Fibroblast of lung (primary cell): ENCODE measurements at places on chromosomes 11 and 22. TPM values are rescaled to one million over a fixed set of nuclear protein-coding genes. Genes with fewer than 3 reads are reported as not detected.

The CTSF gene
- 26.6 and 55.0 TPM in 2 replicates for total RNA-seq

The ZC3H12C gene
- 8.5 and 10.1 TPM in 2 replicates for total RNA-seq

- no peaks in the 10 kb centered on the region for H3K27me3 ChIP-seq
- H3K27ac ChIP-seq = no peak overlapping the region
- no peak for DNase-seq
- H3K36me3 ChIP-seq = no peaks in the 10 kb centered on the region
- no peak overlapping the region for H3K4me3 ChIP-seq
- no peaks in the 10 kb centered on the region for H3K4me1 ChIP-seq
Measured at GRCh38 chr11:6755303-6755952, 16.3 kb downstream of the OR2AG2 start.

The OR9G1 gene
- total RNA-seq = not detected in 2 replicates

DNA sequence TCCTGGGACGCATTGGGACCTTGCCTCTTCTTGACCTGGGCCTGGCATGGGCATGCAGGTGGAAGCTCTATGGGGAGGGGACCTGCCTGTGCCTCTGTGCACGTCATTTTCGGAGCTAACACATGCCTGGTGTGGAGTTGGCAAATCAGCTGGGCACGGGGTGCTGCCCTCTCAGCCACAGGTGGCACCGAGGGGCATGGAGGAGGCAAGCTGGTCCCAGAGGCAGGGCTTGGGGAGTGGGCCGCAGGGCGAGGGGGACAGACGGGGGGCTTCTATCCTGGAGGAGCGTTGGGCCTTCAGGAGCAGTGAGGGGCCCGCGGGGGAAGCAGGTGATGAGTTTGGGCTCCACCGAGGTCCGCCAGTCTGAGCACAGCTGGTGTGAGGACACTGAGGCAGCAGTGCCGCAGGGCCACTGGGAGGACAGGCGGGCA, 362.0 kb downstream of the TBC1D22A start:
- H3K4me1 ChIP-seq = no peaks in the 10 kb centered on the region
- no peak for DNase-seq
- H3K36me3 ChIP-seq = no peaks in the 10 kb centered on the region
- H3K4me3 ChIP-seq = no peak overlapping the region
- no peak overlapping the region for H3K27ac ChIP-seq

GRCh38 chr22:35560366-35560765, 19.7 kb downstream of the RASD2 start:
- H3K36me3 ChIP-seq = no peaks in the 10 kb centered on the region
- H3K4me1 ChIP-seq = no peaks in the 10 kb centered on the region
- no peak overlapping the region for H3K4me3 ChIP-seq
- H3K27ac ChIP-seq = no peak overlapping the region

GRCh38 chr11:74778581-74778980, 29.9 kb downstream of the RNF169 start:
- H3K36me3 ChIP-seq = no peaks in the 10 kb centered on the region
- H3K4me3 ChIP-seq = no peak overlapping the region
- no peak overlapping the region for H3K27ac ChIP-seq
- H3K27me3 ChIP-seq = no peaks in the 10 kb centered on the region
- no peak for DNase-seq

The OTOG gene
- total RNA-seq = not detected in 2 replicates

The BATF2 gene
- 2.1 TPM in 2 replicates for total RNA-seq

GRCh38 chr11:35321532-35322317, 97.6 kb downstream of the SLC1A2 start:
- H3K27me3 ChIP-seq = no peaks in the 10 kb centered on the region
- peak overlapping the region; percentile 28 for H3K27ac ChIP-seq
- peaks cover 9% of the 10 kb centered on the region for H3K4me1 ChIP-seq
- no peaks in the 10 kb centered on the region for H3K36me3 ChIP-seq
- no peak overlapping the region for H3K4me3 ChIP-seq

The APOL5 gene
- not detected in 2 replicates for total RNA-seq

- no peaks in the 10 kb centered on the region for H3K27me3 ChIP-seq
- H3K4me1 ChIP-seq = peaks cover 5% of the 10 kb centered on the region
- H3K36me3 ChIP-seq = no peaks in the 10 kb centered on the region
- H3K27ac ChIP-seq = no peak overlapping the region
Measured at GRCh38 chr11:130719220-130719915, 196.9 kb downstream of the SNX19 start.

The DLAT gene
- total RNA-seq = 26.2 and 33.9 TPM in 2 replicates

- no peaks in the 10 kb centered on the region for H3K4me1 ChIP-seq
- H3K27me3 ChIP-seq = no peaks in the 10 kb centered on the region
- DNase-seq = no peak
- no peak overlapping the region for H3K27ac ChIP-seq
Measured at GRCh38 chr22:23458663-23459541, 121.2 kb downstream of the IGLL1 start.

- H3K4me1 ChIP-seq = peaks cover 2% of the 10 kb centered on the region
- no peak for DNase-seq
- H3K36me3 ChIP-seq = no peaks in the 10 kb centered on the region
- no peak overlapping the region for H3K4me3 ChIP-seq
- no peaks in the 10 kb centered on the region for H3K27me3 ChIP-seq
Measured at GRCh38 chr11:68948496-68948895, 32.3 kb downstream of the MRGPRD start.

DNA sequence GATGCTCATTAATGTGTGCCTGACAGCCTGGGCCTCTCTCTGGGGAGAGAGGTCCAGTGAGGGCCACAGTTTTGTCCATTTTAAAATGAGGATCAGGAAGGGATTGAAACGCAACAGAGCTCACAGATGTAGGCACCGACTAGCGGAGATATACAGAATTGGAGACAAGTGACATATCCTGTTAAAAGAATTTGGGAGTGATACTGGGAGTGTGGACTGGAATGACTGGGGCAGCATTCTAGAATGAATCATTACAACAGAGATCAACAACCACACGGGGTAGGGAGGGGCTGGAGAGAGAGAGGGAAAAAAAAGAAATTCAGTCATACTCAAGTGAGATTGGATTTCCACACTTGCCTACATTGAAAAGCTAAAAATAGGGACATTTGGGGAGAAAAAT, 2.5 kb upstream of the NCAM1 start:
- H3K27ac ChIP-seq = no peak overlapping the region
- DNase-seq = peak; percentile 30
- H3K4me3 ChIP-seq = no peak overlapping the region
- H3K4me1 ChIP-seq = no peaks in the 10 kb centered on the region
- no peaks in the 10 kb centered on the region for H3K36me3 ChIP-seq
- H3K27me3 ChIP-seq = peaks cover 10% of the 10 kb centered on the region

The NTM gene
- total RNA-seq = 9.2 and 28.6 TPM in 2 replicates

DNA sequence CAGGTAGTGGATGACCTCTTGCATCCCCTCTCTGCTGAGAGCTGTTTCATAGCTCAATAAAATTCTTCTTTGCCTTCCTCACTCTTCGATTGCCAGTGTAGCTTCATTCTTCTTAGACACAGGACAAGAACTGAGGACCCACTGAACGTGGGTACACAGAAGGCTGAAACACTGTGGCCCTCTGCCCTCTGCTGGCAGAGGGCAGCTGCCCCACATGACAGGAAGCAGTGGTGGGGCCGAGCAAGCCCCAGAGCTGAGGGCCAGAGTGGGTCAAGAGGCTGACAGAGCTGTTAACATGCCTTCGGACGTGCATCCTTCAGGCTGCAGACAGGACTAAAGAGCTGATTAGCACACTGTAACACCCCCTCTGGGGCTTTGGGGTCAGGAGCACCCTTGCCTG, 15.6 kb downstream of the SMC1B start:
- H3K27me3 ChIP-seq = peaks cover 2% of the 10 kb centered on the region
- H3K27ac ChIP-seq = no peak overlapping the region
- no peak overlapping the region for H3K4me3 ChIP-seq
- no peaks in the 10 kb centered on the region for H3K36me3 ChIP-seq
- no peaks in the 10 kb centered on the region for H3K4me1 ChIP-seq
